ENCODE measurements at places on chromosomes 3 and 15. TPM values are rescaled to one million over a fixed set of nuclear protein-coding genes. Genes with fewer than 3 reads are reported as not detected.

The GOLGA6L7 gene
- not detected for total RNA-seq

The MESD gene
- total RNA-seq: 30.3 TPM

- no peak for DNase-seq
- no peaks in the 10 kb centered on the region for H3K36me3 ChIP-seq
- no peak overlapping the region for H3K27ac ChIP-seq
- no peaks in the 10 kb centered on the region for H3K27me3 ChIP-seq
Observed at GRCh38 chr3:42556089-42556632, 25.6 kb downstream of the SEC22C start.

GRCh38 chr15:78263907-78264303 lies 457 bp upstream of the DNAJA4 start:
- no peaks in the 10 kb centered on the region for H3K36me3 ChIP-seq
- no peak overlapping the region for H3K27ac ChIP-seq
- no peaks in the 10 kb centered on the region for H3K4me1 ChIP-seq
- no peak overlapping the region for H3K4me3 ChIP-seq

GRCh38 chr15:74470631-74471395 lies 9.9 kb upstream of the UBL7 start:
- H3K27me3 ChIP-seq: no peaks in the 10 kb centered on the region
- H3K27ac ChIP-seq: no peak overlapping the region
- no peaks in the 10 kb centered on the region for H3K4me1 ChIP-seq
- no peak for DNase-seq
- H3K4me3 ChIP-seq: no peak overlapping the region
- no peaks in the 10 kb centered on the region for H3K36me3 ChIP-seq

GRCh38 chr3:129746629-129747028 lies 140.2 kb upstream of the PLXND1 start:
- no peaks in the 10 kb centered on the region for H3K27me3 ChIP-seq
- H3K36me3 ChIP-seq: no peaks in the 10 kb centered on the region
- DNase-seq: no peak

GRCh38 chr3:52833202-52833601 lies 1.6 kb downstream of the MUSTN1 start:
- no peaks in the 10 kb centered on the region for H3K27me3 ChIP-seq
- no peak overlapping the region for H3K4me3 ChIP-seq
- H3K4me1 ChIP-seq: peaks cover 9% of the 10 kb centered on the region
- DNase-seq: no peak
- no peaks in the 10 kb centered on the region for H3K36me3 ChIP-seq

- no peaks in the 10 kb centered on the region for H3K36me3 ChIP-seq
- no peak for DNase-seq
- peaks cover 16% of the 10 kb centered on the region for H3K4me1 ChIP-seq
- H3K4me3 ChIP-seq: no peak overlapping the region
Observed at GRCh38 chr3:13655061-13655913, 106.4 kb downstream of the FBLN2 start.

The MME gene
- 0.52 TPM for total RNA-seq

The ZNF35 gene
- 12.0 TPM for total RNA-seq

DNA sequence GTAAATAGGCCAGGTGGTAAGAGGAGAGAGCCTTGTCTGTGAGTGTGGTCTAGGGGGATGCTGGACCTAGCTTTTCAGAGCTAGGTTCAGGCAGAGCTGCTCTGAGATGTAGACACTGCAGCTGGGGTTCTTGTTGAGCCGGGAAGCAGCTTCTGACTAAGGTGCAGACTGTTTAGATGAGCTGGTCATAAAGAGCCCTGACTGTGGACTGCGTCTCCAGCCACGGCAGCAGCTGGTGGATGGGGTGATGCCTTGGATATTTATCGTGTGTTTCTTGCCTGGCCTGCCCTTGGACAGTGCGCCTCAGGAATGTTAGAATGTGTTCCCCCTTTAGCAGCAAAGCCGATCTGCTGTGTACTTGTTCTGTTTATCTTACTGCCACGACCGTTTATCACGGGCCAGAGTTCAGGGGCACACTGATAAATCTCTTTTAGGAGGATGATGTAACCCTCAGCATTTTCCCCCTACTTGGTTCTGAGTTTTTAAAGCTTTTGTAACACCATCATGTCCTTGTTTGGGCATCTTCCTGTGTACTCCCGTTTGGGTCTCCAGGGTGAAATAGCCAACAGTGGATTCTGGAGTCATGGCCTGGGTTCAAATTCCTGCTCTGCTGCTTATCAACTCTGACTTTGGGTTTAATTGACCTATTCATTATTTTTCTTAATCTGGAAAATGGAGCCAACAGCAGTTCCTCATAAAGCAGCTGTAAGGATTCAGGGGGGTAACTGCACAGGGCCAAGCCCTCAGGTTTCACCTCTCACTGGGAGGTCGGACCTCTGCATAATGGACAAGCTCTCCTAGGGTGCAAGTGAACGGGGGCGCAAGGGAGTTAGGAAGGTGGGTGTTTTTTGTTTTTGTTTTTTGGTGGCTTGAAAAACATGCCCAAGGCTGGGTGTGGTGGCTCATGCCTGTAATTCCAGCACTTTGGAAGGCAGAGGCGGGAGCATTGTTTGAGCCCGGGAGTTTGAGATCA lies 51.4 kb downstream of the FLNB start:
- H3K4me1 ChIP-seq: peaks cover 78% of the 10 kb centered on the region
- no peak overlapping the region for H3K4me3 ChIP-seq
- DNase-seq: peak; percentile 94

All from Caco-2 (cell line).